ENCODE measurements at places on chromosomes 4 and X.

DNA sequence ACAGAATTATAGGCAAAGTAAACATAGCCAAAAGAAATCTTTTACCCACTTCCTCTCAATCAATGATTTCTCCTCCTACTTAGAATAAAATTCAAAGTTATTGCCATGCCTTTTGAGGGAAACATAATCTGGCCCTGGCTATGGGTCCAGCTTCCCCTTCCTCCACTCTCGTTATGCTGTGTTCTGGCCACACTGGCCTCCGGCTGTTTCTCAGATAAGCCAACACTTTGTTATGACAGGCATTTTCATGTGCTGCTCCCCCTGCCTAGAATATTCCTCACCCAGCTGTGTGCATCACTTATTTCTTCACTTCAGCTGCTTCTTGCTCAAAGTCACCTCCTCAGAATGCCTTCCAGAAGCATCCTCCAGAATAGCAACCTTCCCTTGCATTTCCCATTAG is 386.6 kb upstream of the AADAT start:
- no peak for DNase-seq

DNA sequence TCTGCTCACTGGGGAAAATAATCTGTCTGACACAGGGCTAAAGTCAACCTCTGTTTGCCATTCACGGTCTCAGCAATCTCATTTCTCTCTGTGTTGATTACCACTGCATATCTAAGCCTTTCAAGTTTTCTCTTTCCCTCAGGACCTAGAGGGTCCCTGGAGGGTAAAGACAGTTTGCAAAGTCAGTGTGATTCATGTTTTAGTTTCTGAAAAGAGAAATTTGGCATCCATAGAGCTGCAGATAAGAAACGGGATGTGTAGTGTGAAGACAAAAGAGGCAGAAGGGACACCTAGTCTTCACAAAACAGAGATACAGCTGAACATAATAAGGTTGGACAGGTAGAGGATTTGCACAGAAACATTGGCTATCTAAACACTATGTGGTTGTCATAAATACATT is 34.5 kb upstream of the KDR start:
- no peak for DNase-seq

DNA sequence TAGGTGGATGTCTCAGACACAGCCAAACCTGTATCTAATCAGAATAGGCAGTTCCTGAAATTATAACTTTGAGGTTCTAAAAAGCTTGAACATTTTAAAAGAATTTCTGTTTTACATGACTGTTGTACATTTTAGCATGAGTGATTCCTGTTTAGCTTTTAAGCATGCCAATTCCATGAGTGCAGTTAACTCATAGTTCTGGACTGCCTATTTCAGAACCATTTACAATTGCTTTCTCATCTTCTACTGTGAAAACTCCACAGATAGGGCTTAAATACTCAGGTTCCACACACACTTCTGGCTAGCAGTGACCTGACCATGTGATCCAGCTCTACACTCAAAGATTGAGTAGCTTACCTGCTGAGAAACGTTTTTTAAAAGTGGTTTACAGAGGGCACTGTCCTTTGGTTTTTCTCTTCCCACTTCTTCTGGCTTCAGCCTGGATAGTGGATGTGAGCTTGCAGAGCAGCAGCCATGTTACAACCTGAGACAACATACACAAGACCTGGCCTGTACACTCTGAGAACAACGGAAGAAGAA is 280.8 kb downstream of the ANKRD50 start:
- DNase-seq = no peak

- DNase-seq = no peak
Observed at GRCh38 chr4:91283726-91284230, 1020.0 kb upstream of the GRID2 start.

DNA sequence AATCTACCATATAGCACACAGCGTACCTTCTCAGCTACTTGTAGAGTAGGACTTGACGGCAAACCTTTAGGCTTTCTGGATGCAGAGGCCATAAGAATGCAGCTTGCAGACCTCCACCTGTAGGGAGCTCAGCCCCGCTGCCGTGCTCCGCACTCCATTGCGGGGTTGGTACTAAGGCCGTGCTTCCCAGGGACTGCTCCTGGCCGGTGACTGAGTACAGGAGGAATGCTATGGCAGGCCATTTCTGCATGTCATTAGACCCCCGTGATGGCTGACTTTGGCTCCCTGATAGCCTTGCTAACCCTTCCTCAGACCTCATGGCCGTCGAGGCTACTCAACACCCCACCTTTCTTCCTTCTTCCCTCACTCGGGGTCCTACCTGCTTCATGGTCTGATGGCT is 26.4 kb downstream of the TIGD2 start:
- DNase-seq = no peak

DNA sequence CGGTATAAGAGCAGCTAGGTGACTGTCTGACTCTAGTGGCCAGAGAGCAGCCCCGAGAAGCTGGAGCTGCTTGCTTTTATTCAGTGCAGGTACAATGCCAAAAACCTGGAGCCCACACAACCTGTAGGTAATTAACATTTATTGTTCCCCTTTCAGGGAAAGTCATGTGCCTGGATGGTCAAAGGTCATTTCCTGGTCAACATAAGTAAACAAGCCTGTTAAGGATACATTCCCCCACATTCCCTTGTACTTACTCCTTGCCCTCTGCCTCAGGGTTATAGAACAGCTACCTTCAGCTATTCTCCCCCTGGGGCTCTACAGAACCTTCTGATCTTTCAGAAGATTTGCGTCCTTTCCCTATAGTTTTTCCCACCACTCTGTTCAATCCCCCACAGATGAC is 253.4 kb downstream of the TMA16 start:
- no peak for DNase-seq

DNA sequence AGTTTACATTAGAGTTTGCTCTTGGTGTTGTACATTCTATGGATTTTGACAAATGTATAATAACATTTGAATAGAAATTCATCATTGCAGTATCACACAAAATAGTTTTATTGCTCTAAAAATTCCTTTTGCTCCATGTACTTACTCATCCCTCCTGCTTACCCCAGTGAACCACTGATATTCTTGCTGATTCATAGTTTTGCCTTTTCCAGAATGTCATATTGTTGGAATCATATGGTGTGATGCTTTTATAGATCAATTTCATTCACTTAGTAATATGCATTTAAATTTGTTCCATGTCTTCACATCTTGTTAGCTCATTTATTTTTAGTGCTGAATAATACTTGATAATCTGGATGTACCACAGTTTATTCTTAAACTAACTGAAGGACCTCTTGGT is 1593.2 kb downstream of the C4orf33 start:
- DNase-seq = no peak

- no peak for DNase-seq
Observed at GRCh38 chr4:48748949-48749596, 31.0 kb downstream of the FRYL start.

DNA sequence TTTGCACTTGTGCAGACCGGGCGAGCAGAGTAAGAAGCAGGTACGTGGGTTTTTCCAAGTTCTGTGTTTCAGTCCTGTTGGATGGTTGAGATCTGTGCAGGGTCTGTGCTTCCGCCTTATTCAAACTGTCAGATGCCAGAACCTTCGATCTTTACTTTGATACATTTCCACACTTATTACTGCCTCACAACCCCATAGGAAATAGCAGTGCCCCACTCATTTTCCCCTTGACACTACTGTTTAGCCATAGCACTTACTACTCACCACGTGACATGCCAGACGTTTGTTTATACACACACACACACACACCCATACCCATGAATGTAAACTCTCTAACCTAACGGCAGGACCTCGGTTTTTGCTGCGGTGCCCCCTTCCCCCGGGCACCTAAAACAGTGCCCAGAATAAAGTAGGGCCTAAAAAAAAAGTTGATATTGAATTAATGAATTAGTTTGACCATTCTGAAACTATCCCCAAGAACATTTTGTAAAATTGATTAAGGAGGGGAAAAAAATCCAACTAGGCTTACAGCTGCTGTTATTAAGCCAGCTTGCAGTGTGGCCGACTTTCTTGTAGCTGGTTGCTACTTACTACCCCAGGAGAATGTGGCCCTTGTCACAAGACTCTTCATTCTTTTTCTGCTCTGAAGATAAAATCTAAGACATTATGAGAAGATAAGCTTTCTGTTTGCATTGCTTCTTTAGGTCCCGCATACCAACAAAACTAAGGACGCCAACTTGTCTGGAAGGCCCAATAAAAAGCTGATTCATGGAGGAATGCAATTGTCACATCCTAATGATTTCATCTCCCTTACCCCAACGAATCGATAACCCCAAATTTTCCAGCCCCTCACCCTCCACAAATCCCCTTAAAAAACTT is 704 bp upstream of the SEPSECS start:
- peak; percentile 15 for DNase-seq

GRCh38 chrX:72043636-72044035 is 88.1 kb downstream of the RTL5 start:
- DNase-seq = no peak

DNA sequence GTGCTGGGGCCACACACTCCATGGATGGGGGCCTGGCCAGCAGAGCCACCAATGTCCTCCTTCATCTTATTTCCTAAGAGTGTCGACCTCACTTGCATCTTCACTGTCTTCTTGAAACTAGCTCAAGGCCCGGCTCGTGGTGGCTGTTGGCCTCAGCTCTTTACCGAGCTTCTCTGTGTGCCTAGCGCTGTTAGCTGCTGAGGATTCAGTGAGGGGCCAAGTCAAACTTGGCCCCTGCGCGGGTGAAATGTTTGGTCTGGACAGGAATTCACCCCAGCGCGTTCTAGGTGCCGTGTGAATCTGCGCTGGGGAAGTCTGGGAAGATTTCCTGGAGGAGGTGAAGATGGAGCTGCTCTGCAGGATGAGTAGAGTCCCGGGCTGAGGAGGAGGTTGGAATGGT is 8.5 kb downstream of the SORCS2 start:
- no peak for DNase-seq

- DNase-seq = no peak
Observed at GRCh38 chrX:72108666-72109065, 23.0 kb downstream of the RTL5 start.

DNA sequence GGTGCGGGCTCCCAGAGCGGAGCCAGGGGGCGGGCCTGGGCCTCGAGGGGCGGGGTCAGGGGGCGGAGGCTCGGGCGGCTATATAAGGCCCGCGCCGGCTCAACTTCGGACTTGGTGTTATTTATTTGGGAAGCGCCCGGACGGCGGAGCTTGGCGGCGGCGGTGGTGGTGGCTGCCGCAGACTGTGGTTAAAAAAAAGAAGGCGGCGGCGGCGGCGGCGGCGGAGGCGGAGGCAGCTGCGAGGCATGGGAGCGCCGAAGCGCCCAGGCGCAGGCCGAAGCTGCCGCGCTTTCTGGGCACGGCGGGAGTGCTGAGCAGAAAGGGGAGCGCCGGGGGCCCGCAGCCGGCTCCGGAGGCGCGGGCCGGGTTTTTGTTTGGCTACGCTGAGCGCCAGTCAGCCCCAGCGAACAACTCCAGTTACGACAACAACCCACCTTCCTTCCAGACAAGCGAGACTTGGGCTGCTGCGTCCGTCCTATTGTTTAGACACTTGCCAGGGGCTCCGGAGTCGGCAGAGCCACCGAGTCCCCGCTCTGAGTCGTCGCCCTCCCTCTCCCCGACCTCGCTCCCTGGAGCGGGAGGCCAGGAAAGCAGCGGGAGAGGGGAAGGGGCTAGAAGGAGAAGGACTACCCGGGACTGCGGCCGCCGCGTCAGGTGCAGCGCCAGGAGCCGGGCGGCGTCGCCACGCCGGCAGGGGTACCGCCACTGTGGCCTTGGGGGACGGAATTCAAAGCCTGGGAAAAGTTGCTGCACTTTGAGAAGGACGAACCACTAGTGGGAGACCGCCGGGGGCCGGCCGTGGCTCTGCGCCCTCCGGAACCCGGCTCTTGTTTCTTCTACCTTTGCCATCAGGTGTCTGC is at the start of gene SLIT2:
Gene SLIT2 (plus strand): TSS at position 110 of the 860 bp plus-strand sequence. CDS start 1,911 bp downstream, outside the sequence.
- peak; percentile 65 for DNase-seq

Measured in tibial nerve (tissue), 4 donors.